Astrocyte of the spinal cord (primary cell): ENCODE measurements at places on chromosomes 5 and 9.

GRCh38 chr5:90792725-90793124 is 234.1 kb downstream of the ADGRV1 start:
- DNase-seq, result no peak

GRCh38 chr5:142685418-142686209 is at the start of gene FGF1:
FGF1 (minus strand) TSS chr5:142686090; CDS start chr5:142614127, 71,963 bp downstream.
- DNase-seq, result peak; percentile 76

DNA sequence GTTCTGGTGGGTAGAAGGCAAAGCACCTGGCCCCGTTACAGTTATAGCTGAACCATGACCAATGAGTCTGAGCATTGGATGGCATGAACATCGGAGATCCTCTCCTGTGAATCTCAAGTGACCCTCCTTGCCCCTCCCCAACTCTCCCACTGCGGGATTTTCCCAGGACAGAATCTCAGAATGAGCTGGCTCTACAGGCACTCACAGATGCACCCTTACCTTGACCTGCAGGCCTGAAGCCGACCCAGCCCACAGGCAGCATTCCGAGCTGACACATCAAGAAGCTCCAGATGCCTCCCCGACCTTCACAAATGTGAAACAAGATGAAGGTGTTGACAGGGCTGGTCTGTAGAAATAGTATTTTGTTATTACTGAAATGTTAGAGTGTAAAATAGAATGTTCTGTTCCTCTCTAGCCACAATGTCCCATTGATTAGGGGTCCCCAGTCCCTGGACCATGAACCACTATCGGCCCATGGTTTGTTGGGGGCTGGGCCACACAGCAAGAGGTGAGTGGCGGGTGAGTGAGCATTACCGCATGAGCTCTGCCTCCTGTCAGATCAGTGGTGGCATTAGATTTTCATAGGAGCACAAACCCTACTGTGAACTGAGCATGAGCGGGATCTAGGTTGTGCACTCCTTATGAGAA is 263.4 kb downstream of the AUH start:
- DNase-seq, result no peak

DNA sequence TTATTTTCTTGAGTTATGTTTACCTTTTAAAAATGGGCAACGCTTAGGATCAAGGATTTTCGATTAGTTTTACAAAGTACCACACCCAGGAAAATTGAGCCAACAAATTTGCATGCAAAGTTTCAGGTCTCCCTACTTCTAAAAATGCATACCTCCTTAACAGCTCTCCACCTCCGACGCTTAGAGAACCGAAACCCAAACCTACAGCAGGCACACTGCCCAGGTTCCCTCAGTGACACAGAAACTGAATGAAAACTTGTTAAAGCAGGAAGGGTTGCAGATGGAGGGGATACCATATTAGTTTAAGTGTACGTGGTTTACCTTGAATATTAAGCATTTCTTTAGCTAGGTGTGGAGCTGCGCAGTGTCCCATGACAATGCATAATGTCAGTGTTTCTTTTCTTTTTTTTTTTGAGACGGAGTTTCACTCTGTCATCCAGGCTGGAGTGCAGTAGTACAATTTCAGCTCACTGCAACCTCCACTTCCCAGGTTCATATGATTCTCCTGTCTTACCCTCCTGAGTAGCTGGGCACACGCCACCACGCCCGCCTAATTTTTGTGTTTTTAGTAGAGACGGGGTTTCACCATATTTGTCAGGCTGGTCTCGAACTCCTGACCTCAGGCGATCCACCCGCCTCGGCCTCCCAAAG is 1.6 kb upstream of the SUB1 start:
- no peak for DNase-seq

DNA sequence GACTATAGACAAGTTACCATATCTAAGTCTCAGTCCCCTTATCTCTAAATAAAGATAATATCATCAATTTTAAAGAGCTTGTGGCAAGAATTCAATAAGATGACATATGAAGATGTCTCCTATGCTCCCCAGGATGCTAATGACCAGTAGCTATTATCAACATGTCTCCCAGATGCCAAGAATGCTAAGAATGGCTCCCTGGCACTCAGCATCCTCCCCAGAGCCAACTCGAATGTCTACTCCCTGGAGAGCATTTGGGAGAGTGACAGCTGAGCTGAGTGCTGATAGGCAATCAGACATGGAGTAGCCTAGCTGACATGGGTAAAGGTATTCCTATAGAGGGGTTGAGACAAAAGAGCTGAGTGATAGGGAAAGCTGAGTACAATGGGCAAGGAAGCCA is 15.9 kb downstream of the P4HA2 start:
- DNase-seq, result no peak
